Umbilical cord (tissue), 2 donors: ENCODE measurements at places on chromosomes 16 and 17.

- DNase-seq, result no peak
These were observed 221.0 kb upstream of the CDH13 start for GRCh38 chr16:82405736-82406135.

GRCh38 chr17:66347661-66348514, 45.5 kb downstream of the PRKCA start:
- DNase-seq, result no peak

DNA sequence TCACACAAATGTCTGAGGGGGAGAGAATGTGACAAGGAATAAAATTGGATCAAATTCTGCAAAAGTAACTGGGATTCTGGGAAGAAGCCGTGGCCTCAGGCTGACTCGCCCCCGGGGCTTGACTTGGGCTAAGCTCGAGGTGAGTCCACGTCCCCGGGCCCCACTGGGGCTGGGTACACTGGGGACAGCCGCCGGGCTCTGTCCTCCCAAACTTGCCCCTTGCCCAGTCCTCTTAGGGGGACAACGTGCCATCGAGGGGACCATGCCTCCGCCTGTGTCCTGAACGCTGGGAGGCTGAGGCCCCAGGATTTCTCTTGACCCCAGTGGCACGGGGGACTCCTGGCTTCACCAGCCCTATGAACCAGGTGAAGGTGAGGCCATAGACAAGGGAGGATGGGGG, 21.1 kb downstream of the DOC2B start:
- DNase-seq, result no peak

GRCh38 chr17:794876-795275, 12.7 kb downstream of the MRM3 start:
- peak; percentile 84 for DNase-seq

DNA sequence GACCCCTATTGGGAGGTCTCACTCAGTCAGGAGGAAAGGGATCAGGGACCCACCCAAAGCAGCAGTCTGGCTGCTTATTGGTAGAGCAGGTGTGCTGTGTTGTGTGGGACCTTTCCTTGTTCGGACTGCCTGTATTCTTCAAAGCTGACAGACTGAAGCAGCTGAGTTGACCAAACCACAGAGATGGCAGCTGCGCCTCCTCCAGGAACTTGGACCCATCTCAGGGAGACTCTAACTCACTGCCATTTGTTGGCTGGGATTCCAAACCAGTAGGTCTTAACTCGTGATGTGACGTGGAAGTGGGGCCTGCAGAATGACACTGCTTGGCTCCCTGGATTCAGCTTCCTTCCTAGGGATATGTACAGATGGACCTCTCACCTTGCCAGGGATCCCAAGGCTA, 9.6 kb upstream of the UQCRC2 start:
- DNase-seq, result no peak

- DNase-seq, result peak; percentile 3
These were observed 236.1 kb upstream of the C16orf82 start for GRCh38 chr16:26830428-26831127.

DNA sequence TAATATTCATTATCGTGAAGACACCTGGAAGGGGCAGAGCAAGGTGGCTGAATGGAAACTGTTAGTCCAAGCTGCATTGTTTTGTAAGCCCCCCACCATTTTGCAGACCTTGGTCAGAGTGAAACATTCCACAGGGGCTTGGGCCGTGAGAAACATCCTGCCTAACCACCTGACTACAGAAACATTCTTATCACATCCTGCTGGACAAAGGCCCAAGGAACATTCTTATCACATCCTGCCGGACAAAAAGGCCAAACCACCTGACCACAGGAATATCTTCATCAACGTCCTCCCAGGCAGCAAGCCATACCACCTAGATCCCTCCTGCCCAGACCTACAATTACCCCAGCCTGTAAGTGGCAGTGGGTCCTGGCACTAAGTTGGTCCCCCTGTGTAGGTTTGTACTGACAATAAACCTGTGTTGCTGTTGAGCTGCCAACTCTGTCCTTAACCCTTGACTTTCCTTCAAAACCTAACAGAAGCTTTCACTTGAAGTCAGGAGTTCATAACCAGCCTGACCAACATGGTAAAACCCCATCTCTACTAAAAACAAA, 19.6 kb downstream of the ATF7IP2 start:
- DNase-seq, result no peak

DNA sequence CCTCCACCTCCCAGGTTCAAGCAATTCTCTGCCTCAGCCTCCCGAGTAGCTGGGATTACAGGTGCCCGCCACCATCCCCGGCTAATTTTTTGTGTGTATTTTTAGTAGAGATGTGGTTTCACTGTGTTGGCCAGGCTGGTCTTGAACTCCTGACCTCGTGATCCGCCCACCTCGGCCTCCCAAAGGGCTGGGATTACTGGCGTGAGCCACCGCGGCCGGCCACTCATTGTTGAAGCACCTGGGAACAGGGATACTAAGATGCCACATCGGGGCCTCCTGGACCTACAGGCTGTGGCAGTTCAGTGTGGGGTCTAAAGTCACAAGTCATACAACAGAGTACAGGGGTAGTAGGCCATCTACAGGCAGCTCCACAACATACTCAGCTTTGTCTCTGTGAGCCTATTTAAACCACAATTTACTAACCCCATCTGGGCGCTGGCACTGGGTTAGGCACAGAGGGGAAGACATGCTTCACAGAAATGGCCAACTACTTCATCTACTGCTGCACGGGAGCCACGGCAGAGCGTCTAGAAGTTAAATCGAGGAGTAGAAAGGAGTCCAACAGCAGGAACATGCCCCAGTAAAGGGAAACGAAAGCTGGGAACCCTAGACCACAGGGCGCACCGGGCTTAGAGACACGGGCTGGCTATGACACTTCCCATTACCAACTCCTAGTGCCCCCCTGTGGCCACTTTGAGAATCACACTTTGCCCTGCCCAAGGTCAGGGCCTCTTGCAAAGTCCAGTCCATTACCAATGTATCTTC, 4.3 kb downstream of the VAMP2 start:
- DNase-seq, result peak; percentile 90

- DNase-seq, result no peak
These were observed 5.0 kb upstream of the PRSS54 start for GRCh38 chr16:58299757-58300349.

GRCh38 chr17:39970157-39970692, 7.4 kb downstream of the GSDMA start:
- DNase-seq, result no peak

GRCh38 chr16:379183-379960, 2.4 kb downstream of the PGAP6 start:
- DNase-seq, result no peak

GRCh38 chr17:74712301-74712700, 422 bp downstream of the CD300LF start:
- DNase-seq, result no peak

GRCh38 chr17:75752802-75753513, 12.0 kb downstream of the GALK1 start:
- no peak for DNase-seq
